ENCODE measurements at places on chromosomes 4 and X.

DNA sequence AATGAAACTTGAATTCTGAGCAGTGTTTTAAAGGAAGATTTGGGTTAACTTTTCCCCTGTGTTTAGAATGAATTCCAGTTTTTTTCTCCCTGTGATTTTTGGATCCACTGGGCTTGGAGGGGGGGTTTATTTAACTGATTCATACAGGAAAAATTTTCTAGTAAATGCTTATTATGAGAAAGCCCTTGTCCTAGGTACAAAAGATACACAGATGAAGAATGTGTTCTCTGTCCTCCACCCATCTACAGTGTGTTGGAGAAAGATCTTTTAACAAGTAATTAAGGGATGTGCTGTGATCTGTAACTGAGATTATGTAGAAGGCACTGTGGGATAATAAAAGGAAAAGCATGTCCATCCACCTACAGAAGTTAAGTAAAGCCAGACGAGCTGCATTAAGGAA is 103.9 kb downstream of the STIM2 start:
- DNase-seq, result no peak

DNA sequence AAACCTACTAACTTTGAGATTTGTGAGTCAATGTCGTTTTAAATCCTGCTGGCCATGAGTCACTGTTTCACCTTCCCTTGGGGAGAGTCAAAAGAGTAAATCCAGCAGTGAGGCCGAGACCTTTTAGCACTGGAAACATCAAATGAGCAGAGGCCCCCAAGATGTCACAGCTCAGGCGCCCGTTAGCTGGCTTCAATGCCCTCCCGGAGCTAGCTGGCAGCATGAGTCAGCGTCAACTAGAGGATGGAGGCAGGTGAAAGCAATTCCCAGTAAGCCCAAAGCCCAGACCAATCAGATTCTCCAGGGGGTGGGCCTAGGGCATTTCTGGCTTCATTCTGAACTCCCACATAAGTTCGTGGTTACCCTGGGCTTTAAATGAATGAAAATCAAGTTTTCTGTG is 170.9 kb downstream of the CLCN4 start:
- no peak for DNase-seq

DNA sequence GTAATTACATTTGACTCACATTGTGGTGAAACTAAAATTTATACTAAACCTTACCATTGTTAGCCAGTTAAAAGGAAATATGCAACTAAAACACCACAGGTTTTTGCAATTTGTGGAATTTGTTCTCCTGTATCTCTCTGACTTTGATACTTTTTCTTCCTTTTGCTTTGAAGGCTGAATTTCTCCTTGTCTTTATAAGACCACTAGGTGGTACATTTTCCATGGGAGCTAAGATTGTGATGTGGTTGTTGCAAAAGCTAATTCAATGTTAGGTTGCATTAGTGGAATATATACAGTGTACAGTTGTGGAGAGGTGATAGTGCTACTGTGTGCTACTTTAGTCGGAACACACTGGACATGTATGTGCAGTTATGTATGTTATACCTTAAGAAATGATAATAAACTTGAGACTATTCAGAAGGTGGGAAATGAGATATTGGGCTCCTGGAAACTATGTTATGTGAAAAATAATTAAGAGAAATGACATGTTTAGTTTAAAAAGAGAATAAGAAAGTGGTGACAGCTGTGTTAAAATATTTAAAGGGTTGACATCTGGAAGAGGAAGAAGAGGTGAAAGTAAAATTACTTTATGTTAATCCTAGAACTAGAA is 70.3 kb downstream of the ARL9 start:
- no peak for DNase-seq

DNA sequence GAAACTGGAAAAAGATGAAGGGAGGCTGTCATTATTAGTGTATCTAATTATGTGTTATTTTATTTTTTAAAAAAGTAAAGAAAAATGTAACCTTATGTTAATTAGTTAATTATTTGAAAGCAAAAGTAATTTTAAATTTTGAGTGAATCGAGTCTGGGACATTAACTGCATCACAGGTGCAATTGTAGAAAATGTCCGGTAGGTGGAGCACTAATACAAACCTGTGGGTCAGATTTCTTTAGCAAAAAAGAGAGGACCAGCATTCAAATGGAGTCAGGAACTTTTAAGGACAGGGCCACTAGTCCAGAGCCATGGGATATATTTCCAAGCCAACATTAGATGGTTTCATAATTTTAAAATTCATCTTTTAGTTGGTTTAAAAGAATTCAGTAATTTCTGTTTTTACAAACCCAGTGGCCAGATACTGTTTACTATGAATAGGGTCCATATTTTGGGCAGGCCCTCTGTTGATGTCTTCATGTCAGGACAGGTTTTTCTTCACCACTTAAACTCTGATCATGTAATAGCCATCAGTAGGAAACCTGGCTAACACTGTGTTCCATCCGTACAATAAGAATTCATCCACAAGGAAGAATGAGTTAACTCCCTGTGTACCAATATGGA is 27.2 kb downstream of the BST1 start:
- peak; percentile 23 for DNase-seq

- no peak for DNase-seq
Observed at GRCh38 chr4:31784558-31784957, 1064.4 kb downstream of the PCDH7 start.

DNA sequence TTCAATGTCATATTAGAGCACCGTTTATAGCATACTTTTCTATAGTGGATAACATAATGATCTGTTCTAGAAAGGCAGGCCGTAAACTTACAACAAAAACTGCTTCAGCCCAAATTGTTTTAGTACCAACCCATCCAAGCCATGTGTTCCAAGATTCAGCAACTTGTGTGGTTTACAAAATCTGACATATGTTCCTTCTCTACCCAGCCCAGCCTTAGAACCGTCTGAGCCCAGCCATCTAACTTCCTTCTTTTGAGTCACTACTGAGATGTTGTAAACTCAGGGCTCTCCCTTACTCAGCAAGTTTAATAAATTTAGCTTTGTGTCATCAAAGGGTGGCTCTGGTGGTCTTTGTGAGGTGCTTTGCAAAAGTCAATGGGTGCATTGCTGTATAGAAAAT is 32.4 kb upstream of the REPS2 start:
- no peak for DNase-seq

DNA sequence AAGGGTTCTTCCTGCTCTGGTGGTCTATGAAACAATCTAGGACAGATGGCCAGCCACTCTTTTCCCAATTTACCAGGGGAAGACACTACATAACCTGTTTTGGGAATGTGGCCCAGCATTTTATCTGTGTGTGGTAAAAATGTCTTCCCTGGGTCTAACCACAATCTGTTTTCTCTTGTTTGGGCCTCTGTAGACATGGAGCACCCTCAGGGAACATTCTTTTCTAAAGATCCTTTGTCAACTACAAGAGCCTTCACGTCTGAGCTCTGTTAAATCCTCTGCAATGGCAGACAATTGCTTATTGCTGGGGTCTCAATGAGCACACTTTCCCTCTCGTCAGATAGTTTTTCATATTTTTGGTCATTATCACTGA is 35.5 kb downstream of the PLAC1 start:
- DNase-seq, result no peak

DNA sequence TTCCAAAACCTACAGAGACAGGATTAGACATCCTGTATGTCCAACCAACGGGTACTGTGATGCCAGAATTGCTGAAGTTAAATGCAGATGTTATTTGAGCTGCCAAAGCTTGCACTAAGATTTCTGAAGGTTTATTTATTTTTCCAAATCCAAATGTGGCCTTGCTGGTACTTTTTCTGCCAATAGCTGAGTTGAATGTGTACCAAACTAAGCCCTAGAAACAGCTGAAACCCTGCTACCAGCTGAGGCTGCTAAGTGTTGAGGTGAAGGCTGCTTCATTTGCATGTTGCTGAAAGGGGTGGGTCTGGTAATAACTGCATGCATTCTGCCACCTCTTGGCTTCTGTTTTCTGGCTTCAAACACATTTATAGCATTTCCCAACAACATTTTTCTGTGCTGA is 366.5 kb downstream of the FAT4 start:
- DNase-seq, result no peak

GRCh38 chr4:52658641-52659000 is 480 bp downstream of the USP46 start:
- DNase-seq, result peak; percentile 41

- DNase-seq, result no peak
Observed at GRCh38 chr4:23327120-23327519, 562.7 kb downstream of the PPARGC1A start.

- no peak for DNase-seq
Observed at GRCh38 chrX:11792461-11793421, 34.7 kb downstream of the MSL3 start.

GRCh38 chrX:136814847-136815750 is 34.4 kb upstream of the ARHGEF6 start:
- DNase-seq, result peak; percentile 33

GRCh38 chrX:118153270-118153669 is 36.7 kb upstream of the KLHL13 start:
- DNase-seq, result no peak
